AG09319 (cell line): ENCODE measurements at places on chromosomes 4 and X.

DNA sequence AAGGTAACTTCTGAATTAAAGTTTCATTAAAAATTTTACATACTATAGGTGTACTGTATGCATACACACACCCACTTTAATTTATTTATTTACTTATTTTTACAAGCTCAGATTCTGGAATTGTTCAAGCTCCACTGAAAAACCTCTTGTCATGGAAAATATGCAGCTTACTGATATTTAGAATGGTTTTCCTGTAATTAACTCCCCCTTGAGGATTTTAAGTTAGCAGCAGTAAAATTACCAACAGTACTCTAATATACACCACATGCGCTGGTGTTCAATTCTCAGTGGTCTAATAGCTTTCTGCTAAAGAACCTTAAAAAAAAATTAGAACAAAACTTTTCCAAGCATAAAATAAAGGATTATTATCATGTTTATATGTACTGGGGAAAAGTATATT is 12.0 kb downstream of the MAB21L2 start:
- DNase-seq = peak; percentile 74

DNA sequence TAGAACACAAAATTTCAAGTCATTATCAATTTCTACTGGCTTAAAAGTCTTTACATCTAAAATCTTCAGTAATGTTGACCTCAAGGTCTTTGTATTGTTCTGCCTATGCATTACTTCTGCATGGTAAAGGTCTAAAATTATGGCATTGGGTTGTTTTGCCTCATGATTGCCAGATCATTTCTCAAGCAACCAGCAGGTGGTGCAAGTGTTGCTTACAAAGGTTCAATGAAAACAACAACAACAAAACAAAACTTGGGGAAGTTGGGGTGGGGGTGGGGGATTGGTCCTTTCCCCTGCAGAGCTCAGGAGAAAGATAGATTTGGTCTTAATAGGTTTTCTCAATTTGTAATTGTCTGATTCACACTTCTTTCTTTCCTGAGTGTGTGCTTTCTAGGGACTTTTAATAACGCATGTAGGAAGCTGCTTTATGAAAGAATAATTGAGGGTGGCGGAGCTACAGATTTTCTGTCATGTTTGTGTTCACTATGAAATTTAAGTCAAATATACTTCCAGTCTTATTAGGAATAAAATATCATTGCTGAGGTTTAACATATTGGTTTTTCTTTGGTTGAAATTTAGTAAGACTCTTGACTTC is 145.1 kb downstream of the COL4A5 start:
- DNase-seq = no peak

GRCh38 chr4:76430519-76431388 is 4.3 kb upstream of the SHROOM3 start:
- peak; percentile 25 for DNase-seq

DNA sequence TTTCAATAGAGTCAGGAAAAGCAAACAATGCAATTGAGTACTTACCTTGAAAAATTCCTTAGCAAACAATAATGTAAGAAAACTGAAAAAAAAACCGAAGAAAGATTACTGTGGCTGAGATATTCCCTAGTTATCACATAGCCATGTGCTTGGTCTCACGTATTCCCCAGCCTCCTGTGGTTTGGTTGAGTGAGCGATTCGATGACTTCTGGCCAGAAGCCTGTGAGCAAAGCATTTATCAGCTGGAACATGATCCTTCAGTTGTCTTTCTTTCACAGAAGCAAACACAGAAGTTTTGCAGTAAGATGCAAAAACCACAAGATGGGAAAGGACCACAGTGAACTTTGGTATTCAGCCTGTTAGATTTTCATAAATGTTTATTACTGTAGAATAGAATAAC is 1754.3 kb upstream of the AGA start:
- DNase-seq = no peak

- DNase-seq = no peak
Measured at GRCh38 chr4:186105647-186106321, 1.3 kb downstream of the FAM149A start.

- DNase-seq = no peak
Measured at GRCh38 chrX:23932046-23932445, 24.2 kb downstream of the CXorf58 start.

GRCh38 chr4:56619160-56619559 is 61.9 kb downstream of the HOPX start:
- DNase-seq = no peak

DNA sequence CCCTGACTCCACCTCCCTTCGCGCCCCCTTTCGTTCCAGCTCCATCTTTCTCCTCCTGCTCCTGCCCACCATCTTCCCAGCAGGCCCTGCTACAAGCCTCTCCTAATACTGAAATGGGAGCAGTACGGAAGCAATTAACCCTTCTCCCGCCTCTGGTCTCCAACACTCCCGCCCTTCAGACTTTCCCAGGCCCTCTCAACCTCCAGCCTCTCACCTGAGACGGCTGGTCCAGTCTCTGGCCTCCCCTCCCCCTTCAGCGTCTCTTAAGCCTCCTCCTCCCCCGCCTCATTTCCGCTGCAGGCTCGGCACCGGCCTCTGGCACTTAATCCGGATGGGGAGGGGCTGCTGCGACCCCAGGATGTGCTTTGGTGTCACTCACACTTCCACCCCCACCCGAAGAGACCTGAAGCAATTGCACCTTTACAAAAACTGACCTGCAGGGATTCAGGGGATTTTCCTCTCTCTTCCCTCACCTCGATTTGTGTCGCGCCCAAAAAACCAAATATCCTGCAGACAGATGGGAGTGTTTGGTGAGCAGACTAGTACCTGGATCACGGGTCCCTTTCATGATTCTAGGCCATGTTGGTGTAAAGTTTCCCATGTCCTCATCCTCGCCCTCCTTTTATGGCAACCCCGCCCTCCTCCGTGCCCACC is 657 bp downstream of the TCEAL8 start:
- DNase-seq = no peak

- DNase-seq = no peak
Measured at GRCh38 chrX:42098900-42099299, 175.5 kb upstream of the CASK start.
